ENCODE measurements at places on chromosomes 2 and 18. TPM values are rescaled to one million over a fixed set of nuclear protein-coding genes. Genes with fewer than 3 reads are reported as not detected.

ERICH2 gene
- total RNA-seq: 1.2 TPM

CD28 gene
- 2.9 TPM for total RNA-seq

NOL4 gene
- 0.24 TPM for total RNA-seq

PLGLB1 gene
- total RNA-seq: 0.41 TPM

NOTO gene
- total RNA-seq: not detected

VWA3B gene
- total RNA-seq: not detected

SPP2 gene
- total RNA-seq: not detected

CD8B2 gene
- not detected for total RNA-seq

NPPC gene
- total RNA-seq: 3.7 TPM

DLGAP1 gene
- total RNA-seq: 0.29 TPM

NRP2 gene
- 16.3 TPM for total RNA-seq

NR4A2 gene
- total RNA-seq: 2.4 TPM

CIDEA gene
- 17.2 TPM for total RNA-seq

LYG2 gene
- not detected for total RNA-seq

BZW1 gene
- 176 TPM for total RNA-seq

ATP6V1B1 gene
- 0.89 TPM for total RNA-seq

LINC00305 gene
- total RNA-seq: not detected

MARCHF4 gene
- total RNA-seq: not detected

MAP3K19 gene
- not detected for total RNA-seq

PCARE gene
- 0.58 TPM for total RNA-seq

INHBB gene
- total RNA-seq: 3.7 TPM

SRBD1 gene
- 13.2 TPM for total RNA-seq

UPP2 gene
- not detected for total RNA-seq

STPG4 gene
- total RNA-seq: not detected

DIPK1C gene
- 1.5 TPM for total RNA-seq

PSTPIP2 gene
- total RNA-seq: 3.2 TPM

ACMSD gene
- not detected for total RNA-seq

LYPD6B gene
- total RNA-seq: not detected

IMPA2 gene
- total RNA-seq: 28.4 TPM

NT5DC4 gene
- total RNA-seq: not detected

ANKRD30B gene
- not detected for total RNA-seq

UNC80 gene
- not detected for total RNA-seq

ASIC4 gene
- 0.32 TPM for total RNA-seq

PJVK gene
- 1.2 TPM for total RNA-seq

Measured in left cardiac atrium (tissue), 4 donors.